Psoas muscle (tissue), 8 donors: ENCODE measurements at places on chromosomes 12 and 14. TPM values are rescaled to one million over a fixed set of nuclear protein-coding genes. Genes with fewer than 3 reads are reported as not detected.

DNA sequence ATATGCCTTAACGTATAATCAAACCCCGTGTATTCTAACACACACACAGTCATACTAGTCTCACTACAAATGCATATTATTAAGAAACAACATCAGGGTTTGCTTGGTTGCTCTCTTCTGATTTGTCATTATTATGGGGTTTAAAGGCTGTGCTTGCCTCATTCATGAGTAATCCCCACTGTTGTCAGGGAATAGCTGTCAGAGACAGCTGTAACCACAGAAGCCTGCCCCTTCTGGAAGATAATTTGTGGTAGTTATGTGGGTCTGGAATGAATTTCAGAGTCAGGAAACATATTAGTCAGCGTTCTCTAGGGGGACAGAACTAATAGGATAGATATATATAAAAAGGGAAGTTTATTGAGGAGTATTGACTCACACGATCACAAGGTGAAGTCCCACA is 456.9 kb upstream of the TMEM132C start:
- DNase-seq = no peak

DNA sequence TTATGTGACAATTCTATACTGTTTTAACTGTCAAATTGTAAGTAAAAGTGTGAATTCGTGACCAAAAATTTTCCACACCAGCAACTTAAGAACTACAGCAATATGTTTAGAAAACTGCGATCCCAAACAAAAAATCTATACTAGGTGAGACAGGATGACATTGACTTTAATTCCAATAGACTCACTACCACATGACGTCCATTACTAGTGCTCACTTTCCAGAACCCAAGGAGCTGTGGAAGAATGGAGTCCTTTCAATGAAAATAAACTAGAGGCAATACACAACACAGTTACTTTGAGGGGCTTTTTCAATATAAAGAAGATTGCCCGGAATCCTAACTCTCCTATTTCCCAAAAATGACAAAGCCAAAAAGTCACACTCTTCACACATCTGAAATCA is 1.4 kb downstream of the EPS8 start:
- DNase-seq = no peak

DNA sequence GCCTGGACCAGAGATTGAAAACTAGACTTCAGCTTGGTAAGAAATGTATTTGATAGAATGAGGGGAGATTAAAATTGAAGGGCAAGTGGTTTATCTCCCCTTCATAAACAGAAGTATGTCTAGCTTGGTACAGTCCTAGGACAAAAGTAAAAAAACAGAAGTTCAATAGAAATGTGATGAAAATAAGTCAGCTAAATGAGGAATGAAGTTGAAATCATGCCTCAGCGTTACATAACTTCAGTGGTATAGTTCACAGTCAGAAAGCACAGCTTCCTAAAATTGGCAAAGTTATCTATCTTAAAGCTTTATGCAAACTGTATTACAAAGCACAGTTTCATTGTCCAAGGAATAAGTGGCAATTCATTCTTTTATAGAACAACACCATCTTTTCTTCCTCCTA is 90.2 kb upstream of the SYT10 start:
- no peak for DNase-seq

- DNase-seq = no peak
These were observed 377.1 kb downstream of the SLC16A7 start for GRCh38 chr12:59972905-59973304.

- DNase-seq = no peak
These were observed 18.2 kb upstream of the FAM222A start for GRCh38 chr12:109695416-109695815.

DNA sequence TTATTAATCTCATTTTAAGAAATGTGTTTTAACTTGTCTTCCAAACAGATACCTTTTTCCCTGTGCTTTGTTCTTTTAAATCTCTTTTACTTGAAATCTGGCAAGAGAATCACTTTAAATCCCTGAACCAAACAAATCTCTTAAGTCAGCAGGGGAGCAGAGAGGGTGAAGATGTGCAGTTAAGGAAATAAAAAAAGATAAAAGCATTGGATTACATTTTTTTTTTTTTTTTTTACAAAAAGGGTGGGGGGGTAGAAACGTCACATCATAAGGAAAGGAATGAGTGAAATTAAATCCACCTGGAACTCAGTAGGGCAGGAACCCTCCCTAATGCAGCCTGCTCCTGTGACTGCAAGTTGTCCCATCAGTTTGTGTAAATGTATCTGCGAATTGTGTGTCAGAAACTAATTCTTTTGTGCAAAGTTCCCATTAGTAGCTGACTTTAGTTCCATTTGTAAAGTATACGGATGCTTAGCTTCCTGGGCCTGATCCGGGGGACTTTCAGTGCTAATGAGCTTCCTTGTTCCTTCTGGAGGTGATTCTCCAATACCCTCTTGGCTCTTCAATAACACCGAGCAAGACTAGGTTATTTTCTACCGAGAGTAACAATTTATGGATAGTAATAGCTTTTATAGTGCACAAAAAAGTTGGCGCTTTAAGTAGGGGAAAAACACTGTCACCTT is 1.5 kb downstream of the TTC6 start:
- DNase-seq = no peak

GRCh38 chr12:25743679-25744215 is 190.7 kb upstream of the LMNTD1 start:
- DNase-seq = no peak

GRCh38 chr14:53695692-53696214 is 260.9 kb downstream of the BMP4 start:
- no peak for DNase-seq

DNA sequence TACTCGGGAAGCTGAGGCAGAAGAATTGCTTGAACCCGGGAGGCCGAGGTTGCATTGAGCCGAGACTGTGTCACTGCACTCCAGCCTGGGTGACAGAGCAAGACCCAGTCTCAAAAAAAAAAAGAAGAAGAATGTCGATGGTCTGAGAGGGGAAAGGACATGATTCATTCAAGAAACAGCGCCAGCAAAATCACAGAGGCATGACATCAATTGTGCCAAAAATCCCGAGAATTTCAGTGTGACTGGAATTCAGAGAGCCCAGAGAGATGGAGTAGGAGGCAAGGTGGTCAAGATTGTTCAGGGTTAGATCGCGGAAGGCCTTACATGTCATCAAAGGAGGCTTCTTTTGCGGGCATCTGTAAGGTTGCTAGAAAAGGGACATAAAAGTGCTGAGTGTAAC is 483.3 kb downstream of the VRK1 start:
- DNase-seq = no peak

DNA sequence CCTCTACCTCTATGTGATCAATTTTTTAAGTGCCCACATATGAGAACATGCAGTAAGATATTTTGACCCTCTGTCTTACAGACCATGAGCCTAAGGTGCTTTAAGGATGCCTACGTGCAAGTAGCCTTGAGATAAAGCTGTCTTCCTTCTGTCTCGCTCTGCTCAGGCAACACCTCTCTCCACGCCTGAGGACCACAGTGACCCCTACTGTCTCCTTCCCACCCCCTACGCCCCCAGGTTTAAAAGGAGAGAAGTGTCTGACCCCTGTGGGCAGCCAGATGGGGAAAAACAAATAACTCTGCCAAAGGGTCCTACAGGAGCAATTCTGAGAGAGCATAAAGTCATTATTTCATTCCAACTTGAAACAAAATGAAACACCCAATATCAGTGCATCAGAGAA is 286.4 kb upstream of the TMEM132C start:
- no peak for DNase-seq

GRCh38 chr14:30240018-30240417 is 312.4 kb upstream of the PRKD1 start:
- DNase-seq = no peak

- no peak for DNase-seq
These were observed 5.2 kb upstream of the HSP90B1 start for GRCh38 chr12:103924761-103925641.

GRCh38 chr14:68678471-68678870 is 114.4 kb downstream of the ZFP36L1 start:
- DNase-seq = no peak

DNA sequence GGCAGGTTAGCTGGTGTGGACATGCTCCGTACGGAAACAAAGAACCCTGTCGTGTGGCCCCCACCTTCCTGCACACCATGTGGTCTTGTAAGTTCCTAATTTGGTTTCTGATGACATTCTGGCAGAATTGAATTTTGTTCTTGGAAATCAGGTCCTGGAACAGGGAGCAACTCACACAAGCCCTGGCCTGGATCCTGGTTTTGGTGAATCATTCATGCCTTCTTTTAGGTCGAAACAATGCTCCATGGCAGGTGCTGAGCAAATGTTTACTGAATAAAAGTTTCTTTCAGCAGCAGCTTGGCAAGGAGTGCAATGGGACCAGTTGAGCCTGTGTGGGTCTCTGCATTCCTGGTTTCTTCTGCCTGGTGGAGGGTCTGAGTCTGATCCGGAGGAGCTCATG is 978.4 kb downstream of the BCL11B start:
- no peak for DNase-seq

DNA sequence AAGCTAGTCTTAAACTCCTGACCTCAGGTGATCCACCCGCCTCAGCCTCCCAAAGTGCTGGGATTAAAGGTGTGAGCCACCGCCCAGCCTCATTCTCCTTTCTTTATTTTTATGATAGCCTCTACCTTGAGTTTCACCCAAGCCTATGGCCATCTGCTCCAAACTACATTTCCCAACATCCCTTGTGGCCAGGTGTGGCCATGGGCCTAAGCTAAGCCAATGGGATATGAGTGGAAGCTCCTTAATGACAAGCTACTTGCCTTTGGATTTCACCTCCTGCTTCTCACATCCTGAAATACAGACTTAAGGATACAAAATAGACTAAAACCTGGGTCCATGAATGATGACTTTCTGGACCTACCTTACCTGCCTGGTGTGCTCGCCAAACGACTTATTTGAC is 46.2 kb downstream of the DPF3 start:
- DNase-seq = no peak

GRCh38 chr12:108888031-108888430 is 8.1 kb downstream of the DAO start:
- no peak for DNase-seq

GRCh38 chr12:12683725-12684124 is 12.3 kb downstream of the GPR19 start:
- no peak for DNase-seq

DNA sequence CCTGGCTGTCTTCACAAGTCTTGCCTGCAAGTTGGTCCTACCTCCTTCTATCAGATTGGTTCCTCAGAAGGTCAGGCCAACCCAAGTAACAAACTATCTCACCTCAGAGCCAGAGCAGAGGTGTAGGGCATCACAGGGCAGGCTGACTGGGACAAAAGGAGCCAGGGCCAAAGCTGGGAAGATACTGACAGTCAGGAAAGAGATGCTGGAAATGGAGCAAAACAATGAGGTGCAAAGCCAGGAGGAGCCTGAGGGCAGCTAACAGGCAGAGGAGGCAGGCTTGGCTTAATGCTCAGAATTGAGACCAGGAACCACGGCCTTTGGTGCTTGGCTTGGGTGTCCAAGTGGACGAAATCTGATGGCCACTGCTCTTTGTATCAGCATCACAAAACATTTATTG is 68.4 kb upstream of the PNMA1 start:
- DNase-seq = no peak

GRCh38 chr14:35112641-35113040 is 9.1 kb downstream of the PPP2R3C start:
- no peak for DNase-seq

- DNase-seq = no peak
These were observed 37.4 kb downstream of the KIF26A start for GRCh38 chr14:104175811-104176210.

GRCh38 chr14:69943084-69943780 is 64.0 kb downstream of the SMOC1 start:
- DNase-seq = no peak

- DNase-seq = no peak
These were observed 3.0 kb upstream of the RBMS2 start for GRCh38 chr12:56518570-56518969.

GRCh38 chr12:31011746-31012566 is 61.7 kb upstream of the DDX11 start:
- no peak for DNase-seq

GRCh38 chr12:15404485-15404884 is 82.2 kb downstream of the PTPRO start:
- DNase-seq = no peak

PRICKLE1 gene
- polyA plus RNA-seq = 0.37 TPM

FLVCR2 gene
- 2.5 TPM for polyA plus RNA-seq

LALBA gene
- polyA plus RNA-seq = not detected

KCNH3 gene
- 0.04 TPM for polyA plus RNA-seq

TMPO gene
- 13.1 TPM for polyA plus RNA-seq

ST8SIA1 gene
- 0.35 TPM for polyA plus RNA-seq

ETFBKMT gene
- 3.6 TPM for polyA plus RNA-seq

LTBP2 gene
- 2.4 TPM for polyA plus RNA-seq

TPH2 gene
- not detected for polyA plus RNA-seq

NXPH4 gene
- 0.20 TPM for polyA plus RNA-seq
